ENCODE measurements at places on chromosomes 6 and 20.

GRCh38 chr20:9203081-9203447 lies 134.2 kb downstream of the PLCB4 start:
- no peak for DNase-seq

DNA sequence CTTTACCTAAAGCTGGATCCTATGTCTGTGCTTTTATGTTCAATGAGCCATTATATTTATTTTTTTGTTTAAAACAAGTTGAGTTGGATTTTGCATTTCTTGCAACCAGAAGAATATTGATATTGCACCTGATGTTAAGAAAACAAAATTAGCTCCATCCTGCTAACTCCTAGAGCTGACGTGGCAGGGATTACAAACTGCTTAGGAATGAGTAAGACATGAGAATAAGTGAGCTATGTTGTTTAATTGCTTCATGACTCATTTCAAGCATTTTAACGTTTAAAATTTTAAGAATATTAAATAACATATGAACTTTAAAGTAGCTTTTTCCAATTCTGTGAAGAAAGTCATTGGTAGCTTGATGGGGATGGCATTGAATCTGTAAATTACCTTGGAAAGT lies 663.5 kb downstream of the EPM2A start:
- DNase-seq = no peak

GRCh38 chr6:161348628-161348994 lies 74.8 kb upstream of the AGPAT4 start:
- DNase-seq = no peak

- DNase-seq = no peak
Measured at GRCh38 chr20:59962155-59962554, 3.9 kb downstream of the CDH26 start.

GRCh38 chr6:168534265-168534664 lies 93.3 kb downstream of the SMOC2 start:
- no peak for DNase-seq

DNA sequence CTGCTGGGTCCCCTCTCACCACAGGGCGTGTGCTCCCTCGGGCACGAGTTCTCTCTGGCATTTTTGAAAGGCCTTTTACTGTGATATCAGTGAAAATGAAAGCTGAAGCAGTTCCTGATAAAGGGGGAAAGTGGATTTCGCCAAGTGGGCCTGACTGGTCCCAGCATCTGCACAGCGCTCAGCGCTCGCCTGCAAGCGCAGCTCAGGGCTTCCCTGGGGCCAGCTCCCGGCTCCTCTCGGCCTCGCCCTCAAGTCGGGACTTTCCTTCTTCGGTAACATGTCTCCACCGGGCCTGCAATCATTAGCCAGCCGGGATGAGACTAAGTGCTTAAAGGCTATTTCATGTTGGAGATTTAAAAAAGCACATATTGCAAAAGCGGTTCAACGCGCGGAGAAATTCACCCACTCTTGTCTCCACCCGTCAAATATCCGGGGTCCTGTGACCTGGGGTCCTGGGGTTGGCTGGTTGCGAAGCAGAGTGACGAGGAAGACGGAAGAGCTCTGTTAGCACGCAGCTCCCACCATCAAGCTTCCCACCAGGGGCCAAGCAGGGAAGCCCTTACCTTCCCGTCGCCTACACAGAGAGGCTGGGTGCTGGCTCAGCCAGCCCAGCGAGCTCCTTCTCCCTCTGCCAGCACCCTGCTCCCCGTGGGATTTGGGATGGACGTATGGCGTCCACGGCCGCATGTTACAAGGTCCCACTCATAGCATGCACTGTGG lies 114.1 kb downstream of the SMOC2 start:
- no peak for DNase-seq

DNA sequence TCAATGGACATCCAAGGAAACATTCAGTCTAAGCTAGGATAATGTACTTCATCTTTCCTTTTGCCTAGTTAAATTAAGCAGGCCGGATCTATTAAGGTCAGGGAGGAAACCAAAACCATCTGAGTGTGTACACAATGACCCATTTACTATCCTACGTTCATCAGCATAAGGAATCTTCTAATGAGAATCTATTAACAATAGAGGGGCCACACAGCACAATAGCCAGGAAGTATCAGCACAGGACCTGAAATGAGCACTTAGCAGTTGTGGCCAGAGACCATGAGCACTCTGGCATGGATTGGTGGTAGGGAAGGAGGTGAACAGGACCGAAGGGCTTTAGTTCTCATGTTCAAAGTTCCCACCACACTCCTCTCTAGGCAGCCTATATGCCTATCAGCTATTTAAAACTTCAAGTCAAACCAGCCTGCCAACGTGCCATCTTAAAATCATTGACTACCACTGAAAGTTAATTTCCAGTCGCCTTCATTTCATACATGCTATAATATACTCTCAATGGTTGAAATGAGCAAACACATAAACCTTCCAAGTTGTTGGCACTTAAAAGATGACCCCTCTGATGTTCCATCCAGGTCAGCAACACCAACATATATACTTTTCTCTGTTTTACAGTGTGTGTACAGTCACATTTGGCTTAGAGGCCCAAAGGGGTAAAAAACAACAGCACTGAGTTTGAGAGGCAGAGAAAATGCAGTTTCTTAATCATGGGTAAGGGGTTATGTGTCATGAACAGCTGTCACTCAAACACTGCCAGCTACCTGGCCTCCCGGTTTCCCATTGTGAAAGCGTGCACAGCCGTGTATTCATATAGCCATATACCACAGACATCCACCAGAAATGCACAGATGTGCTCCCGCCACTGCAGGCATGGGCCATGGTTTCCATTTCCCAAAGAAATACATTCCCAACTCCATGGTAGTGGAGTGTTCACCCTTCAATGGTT lies 184.3 kb downstream of the TBXT start:
- DNase-seq = no peak

GRCh38 chr20:44174996-44175765 lies 11.8 kb downstream of the JPH2 start:
- DNase-seq = no peak

DNA sequence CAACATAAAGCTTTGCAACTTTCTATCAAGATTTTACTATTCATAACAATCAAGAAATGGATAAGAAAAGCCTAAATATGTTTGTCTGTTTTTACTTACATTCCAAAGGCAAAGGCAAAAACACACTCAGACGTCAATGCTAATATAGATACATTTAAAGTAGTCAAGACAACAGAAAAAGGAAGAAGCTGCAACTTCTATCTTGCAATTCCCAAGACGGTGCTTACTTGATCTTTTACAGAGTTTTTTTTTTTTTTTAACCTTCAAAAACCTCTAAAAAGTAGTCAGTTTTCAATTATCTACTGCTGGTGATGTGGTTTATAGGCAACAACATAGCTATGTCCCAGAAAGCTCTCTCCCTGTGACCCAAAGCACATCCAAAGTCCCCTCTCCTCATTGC lies 58.1 kb downstream of the EPB41L2 start:
- no peak for DNase-seq

DNA sequence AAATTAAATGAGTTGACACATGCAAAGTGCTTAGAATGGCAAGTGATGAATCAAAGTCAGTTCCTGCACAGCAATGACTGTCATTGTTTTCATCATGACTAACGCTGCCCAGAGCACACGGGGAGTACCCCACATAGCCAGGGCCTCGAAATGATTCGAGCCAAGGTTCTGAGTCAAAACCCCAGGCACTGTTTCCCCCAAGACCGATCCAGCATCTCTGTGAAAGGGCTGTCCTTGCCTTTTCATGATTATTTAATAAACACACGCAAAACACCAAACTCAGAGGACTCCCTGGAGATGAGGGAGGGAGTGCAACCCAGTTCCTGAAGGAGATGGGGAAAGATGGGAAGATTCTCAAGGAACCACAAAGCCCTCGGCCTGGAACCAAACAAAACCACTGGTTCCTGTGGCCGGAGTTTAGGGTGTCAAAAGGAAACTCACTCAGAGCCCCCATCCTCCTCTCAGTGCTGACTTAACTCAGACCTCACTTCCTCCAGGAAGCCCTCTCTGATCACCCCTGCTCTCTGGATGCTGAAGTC lies 3.8 kb downstream of the PREX1 start:
- no peak for DNase-seq
